Upper lobe of right lung (tissue), 1 donor: ENCODE measurements at places on chromosomes 7 and 10. TPM values are rescaled to one million over a fixed set of nuclear protein-coding genes. Genes with fewer than 3 reads are reported as not detected.
A peak's percentile ranks its signal among the peaks of the same experiment; 100 is the strongest.

GRCh38 chr7:73431041-73431835, 2.3 kb upstream of the FZD9 start:
- H3K4me1 ChIP-seq: no peaks in the 10 kb centered on the region
- H3K4me3 ChIP-seq: no peak overlapping the region
- H3K27me3 ChIP-seq: peaks cover 5% of the 10 kb centered on the region
- no peak for DNase-seq
- no peak overlapping the region for H3K27ac ChIP-seq

- no peak overlapping the region for H3K4me3 ChIP-seq
- peaks cover 8% of the 10 kb centered on the region for H3K27me3 ChIP-seq
- no peaks in the 10 kb centered on the region for H3K36me3 ChIP-seq
- H3K27ac ChIP-seq: no peak overlapping the region
- DNase-seq: no peak
- H3K4me1 ChIP-seq: no peaks in the 10 kb centered on the region
These were observed 209.1 kb upstream of the PODXL start for GRCh38 chr7:131765575-131765974.

DNA sequence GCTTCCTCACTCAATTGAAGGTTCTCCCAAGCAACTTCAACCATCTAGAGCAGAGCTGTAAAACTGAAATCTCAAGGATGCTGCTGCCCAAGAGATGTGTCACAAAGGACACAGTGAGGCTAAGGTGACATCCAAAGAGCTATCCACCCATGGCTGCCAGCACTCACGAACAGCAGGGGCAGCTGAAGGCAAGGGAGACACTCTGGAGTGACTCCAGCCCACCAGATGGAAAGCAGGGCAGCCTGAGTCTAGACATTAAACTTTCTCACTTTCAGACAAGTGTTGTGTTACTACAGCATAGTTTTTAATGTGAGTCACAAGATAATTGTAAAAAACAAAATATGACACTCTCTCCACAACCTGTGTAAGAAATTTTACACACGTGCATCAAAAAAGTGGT, 113.5 kb downstream of the LARP4B start:
- peaks cover 16% of the 10 kb centered on the region for H3K4me1 ChIP-seq
- peaks cover 99% of the 10 kb centered on the region for H3K36me3 ChIP-seq
- no peaks in the 10 kb centered on the region for H3K27me3 ChIP-seq
- peak overlapping the region; percentile 42 for H3K27ac ChIP-seq
- DNase-seq: no peak

NEUROG3 gene
- total RNA-seq: not detected

GRCh38 chr10:26937371-26937770, 76.6 kb upstream of the ABI1 start:
- H3K4me1 ChIP-seq: no peaks in the 10 kb centered on the region
- H3K4me3 ChIP-seq: no peak overlapping the region
- no peaks in the 10 kb centered on the region for H3K36me3 ChIP-seq
- DNase-seq: no peak
- no peak overlapping the region for H3K27ac ChIP-seq
- H3K27me3 ChIP-seq: no peaks in the 10 kb centered on the region

DNA sequence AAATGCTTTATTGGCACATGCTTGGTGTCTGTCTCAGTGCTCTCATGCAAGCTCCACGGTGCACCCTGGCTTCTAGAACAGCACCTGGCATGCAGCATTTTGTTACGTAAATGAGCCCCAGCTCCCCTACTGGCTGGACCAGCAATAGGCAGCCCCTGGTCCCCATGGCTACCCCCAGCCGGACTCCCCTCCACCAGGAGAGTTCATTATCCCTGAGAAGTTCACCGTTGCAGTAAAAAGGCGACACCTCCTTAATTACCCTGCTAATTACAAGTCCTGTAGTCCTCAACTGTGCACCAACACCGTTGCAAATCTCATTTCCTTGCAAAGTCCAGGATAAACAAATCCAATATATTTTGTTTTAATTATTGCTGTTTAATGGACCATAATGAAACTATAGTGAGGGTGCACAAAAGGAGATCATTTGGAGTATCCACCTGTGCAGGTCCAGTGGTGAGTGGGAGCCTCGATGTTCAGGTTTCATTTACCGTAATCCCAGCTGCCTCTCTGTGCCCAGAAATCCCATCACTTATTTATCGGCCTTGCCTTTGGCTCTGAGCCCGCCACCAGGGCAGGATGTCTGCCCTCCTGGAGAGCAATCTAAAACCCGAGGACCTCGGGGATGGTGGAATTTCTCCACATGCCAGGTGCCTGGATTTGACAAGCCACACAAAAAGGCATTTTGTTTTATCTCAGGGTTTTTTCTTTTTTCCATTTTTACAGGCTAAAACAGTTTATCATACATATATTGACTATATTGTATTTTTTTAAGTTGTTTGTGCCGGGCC, 12.8 kb upstream of the DRGX start:
- no peaks in the 10 kb centered on the region for H3K4me1 ChIP-seq
- no peak overlapping the region for H3K4me3 ChIP-seq
- no peak for DNase-seq
- peaks cover 6% of the 10 kb centered on the region for H3K27me3 ChIP-seq
- no peak overlapping the region for H3K27ac ChIP-seq
